BJ (cell line): ENCODE measurements at places on chromosomes 5 and 9.

GRCh38 chr5:109759306-109759705 lies 69.6 kb downstream of the MAN2A1 start:
- DNase-seq, result no peak

GRCh38 chr5:113057557-113057984 lies 81.0 kb downstream of the DCP2 start:
- DNase-seq, result no peak

DNA sequence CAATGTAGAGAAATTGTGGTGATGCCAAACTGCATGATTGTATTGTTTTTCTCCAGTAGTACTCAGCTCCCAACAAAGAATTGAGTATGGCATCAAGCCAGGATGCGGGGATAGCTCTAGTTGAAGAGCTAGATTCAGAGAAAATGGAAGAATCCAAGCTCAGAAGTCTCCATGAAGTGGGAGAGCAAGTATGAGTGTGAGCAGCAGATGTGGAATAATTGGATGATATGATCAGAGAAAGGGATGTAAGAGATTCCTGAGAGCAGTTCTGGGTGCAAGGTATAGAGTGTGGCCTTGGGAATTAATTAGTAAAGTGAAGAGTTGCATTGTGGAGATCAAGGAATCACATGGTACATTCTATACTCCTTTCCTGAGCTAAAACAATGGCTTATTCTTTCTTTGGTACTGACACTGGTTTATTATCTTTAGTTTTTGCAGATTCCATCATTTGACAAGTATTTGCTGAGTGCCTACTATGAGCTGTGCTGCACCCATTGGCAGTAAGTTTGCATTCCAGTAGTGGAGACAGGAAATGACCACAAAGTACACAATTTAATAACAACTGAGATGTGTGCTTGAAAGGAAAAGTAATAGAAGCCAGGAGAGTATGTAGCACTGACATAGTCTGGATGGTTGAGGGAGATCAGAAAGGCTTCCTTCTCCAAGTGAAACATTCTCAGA lies 177.1 kb downstream of the CPLANE1 start:
- peak; percentile 54 for DNase-seq

DNA sequence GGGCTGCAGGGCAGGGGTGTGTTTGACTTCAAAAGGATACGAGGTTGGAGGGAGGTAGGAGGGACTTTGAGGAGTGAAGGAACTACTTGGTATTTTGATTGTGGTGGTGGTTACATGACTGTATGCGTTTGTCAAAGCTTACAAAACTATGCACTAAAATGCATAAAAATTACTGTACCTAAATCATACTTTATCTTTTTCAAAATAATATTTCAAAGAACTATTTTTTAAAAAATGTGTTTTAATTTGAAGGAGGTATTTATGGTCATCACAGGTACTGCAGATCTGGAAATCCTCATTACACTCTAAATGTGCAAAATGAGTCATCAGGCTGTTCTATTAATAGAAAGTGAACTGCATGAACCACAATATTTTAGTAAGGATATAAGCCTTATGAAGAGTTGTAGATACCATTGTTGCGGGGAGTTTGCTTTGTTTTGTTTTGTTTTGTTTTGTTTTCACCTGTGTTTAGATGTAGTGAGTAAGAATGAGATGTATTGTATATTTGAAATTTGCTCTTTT lies 116.9 kb downstream of the ARRDC3 start:
- no peak for DNase-seq

- no peak for DNase-seq
Measured at GRCh38 chr9:21404146-21404545, 4.8 kb upstream of the IFNA8 start.

DNA sequence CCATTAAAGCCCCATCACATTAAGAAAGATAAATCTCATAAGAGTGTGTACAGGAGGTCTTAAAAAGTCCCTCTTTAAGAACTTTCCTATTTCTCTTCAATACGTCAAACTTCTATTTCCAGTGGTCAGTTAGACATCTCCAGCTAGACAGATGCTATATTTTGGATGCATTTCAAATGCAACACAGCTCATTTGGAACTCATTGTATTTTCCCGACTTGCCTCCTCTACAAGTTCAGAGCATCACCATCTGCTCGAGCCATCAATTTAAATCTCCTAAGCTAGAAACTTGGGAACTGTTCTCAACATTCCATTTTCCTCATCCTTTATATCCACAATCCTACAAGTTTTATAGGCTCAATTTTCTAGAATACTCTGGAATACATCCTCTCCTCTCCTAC lies 3.2 kb upstream of the UHRF2 start:
- no peak for DNase-seq

GRCh38 chr5:175015028-175015685 lies 290.8 kb downstream of the MSX2 start:
- DNase-seq, result no peak

- DNase-seq, result peak; percentile 52
Measured at GRCh38 chr9:75890472-75891276, at the start of gene PCSK5. PCSK5 (plus strand) TSS chr9:75890673; CDS start chr9:75891182, 509 bp downstream.

- DNase-seq, result no peak
Measured at GRCh38 chr5:41277476-41278245, 64.3 kb upstream of the C6 start.

DNA sequence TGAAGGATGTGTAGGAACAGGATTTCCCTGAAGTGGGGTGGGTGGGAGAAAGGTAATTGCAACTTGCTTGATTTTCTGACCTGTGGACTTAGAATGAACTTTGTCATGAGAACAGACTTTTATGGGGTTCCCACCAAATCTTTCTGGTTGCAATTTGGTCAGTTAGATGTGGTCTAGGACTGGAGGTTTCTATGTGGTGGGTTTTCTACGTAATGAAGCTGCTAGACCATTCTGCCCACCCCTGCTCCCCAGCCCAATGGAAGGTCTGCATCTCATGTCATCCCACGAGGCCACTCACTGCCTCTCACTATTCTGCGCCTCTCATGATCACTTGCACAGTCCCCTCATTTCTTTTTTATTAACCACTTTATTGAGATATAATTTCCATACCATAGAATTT lies 37.9 kb upstream of the GZMA start:
- DNase-seq, result no peak

DNA sequence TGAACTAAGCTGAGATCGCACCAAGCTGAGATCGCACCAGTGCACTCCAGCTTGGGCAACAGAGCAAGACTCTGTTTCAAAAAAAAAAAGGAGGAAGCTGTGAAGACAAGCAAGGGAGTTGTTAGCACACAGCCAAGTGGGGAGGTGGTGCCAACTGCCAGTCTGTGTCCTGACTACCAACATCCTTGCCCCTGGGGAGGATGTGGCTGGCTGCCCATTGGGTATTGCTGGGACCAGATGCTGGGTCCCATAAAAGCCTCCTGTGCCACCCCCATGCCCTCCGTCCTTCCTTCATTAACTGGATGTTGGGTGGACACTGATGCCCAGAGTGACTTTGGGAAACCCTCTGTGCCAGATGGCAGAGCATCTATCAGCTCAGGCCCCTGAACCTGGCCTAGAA lies 157.1 kb upstream of the COL5A1 start:
- DNase-seq, result no peak
